IPS DF 6.9 (cell line): ENCODE measurements at places on chromosomes 4 and X.
A peak's percentile ranks its signal among the peaks of the same experiment; 100 is the strongest.

GRCh38 chr4:105150503-105150902 is 3.8 kb downstream of the TET2 start:
- peaks cover 19% of the 10 kb centered on the region; the same call in 1 of the 2 replicates for H3K27me3 ChIP-seq
- DNase-seq, result no peak
- H3K27ac ChIP-seq, result no peak overlapping the region
- H3K4me1 ChIP-seq, result no peaks in the 10 kb centered on the region
- H3K36me3 ChIP-seq, result no peaks in the 10 kb centered on the region

DNA sequence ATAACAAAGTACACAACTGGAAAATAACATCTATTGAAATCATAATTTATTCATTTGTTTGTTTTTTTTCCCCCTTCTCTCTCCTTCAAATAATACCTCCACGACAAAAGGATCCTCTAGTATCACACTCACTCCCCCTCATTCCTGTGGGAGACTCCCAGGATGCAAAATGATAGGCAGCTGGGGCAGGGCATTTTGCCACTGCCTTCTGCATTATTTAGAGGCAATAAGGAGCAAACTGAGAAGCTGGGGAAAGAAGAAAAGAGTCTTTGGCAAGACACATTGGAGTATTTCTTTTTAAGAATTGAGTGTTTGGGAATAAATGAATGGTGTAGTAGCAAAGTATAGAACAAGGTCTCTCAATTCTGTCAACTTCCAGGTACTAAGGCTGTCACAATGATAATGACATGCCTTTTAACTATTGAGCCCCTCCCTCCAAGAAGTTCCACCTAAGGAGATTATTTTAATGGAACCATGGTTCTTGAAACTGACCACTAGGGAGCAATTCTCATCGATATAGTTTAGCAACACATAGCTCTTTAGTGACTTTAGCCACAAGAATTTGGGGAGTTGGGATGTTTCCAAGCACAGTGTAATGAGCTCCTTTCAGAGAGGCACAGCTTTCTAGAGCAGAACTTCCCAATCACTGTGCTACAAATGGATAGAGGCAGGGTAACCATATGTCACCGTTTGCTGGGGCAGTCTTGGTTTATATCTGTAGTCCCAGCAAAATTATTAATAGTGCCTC is 303.3 kb downstream of the FRMPD4 start:
- H3K4me3 ChIP-seq, result no peak overlapping the region
- H3K36me3 ChIP-seq, result no peaks in the 10 kb centered on the region
- no peak for DNase-seq
- no peak overlapping the region for H3K27ac ChIP-seq

GRCh38 chrX:68698942-68699341 is 51.5 kb downstream of the STARD8 start:
- H3K4me1 ChIP-seq, result peaks cover 1% of the 10 kb centered on the region; the same call in 1 of the 2 replicates
- no peaks in the 10 kb centered on the region for H3K27me3 ChIP-seq
- H3K27ac ChIP-seq, result no peak overlapping the region

GRCh38 chr4:84579403-84579776 is 3.5 kb upstream of the CDS1 start:
- DNase-seq, result no peak
- no peaks in the 10 kb centered on the region; the same call in 1 of the 2 replicates for H3K27me3 ChIP-seq
- H3K4me1 ChIP-seq, result peaks cover 3% of the 10 kb centered on the region; the same call in 1 of the 2 replicates
- H3K4me3 ChIP-seq, result no peak overlapping the region
- no peak overlapping the region for H3K27ac ChIP-seq
- H3K36me3 ChIP-seq, result no peaks in the 10 kb centered on the region

DNA sequence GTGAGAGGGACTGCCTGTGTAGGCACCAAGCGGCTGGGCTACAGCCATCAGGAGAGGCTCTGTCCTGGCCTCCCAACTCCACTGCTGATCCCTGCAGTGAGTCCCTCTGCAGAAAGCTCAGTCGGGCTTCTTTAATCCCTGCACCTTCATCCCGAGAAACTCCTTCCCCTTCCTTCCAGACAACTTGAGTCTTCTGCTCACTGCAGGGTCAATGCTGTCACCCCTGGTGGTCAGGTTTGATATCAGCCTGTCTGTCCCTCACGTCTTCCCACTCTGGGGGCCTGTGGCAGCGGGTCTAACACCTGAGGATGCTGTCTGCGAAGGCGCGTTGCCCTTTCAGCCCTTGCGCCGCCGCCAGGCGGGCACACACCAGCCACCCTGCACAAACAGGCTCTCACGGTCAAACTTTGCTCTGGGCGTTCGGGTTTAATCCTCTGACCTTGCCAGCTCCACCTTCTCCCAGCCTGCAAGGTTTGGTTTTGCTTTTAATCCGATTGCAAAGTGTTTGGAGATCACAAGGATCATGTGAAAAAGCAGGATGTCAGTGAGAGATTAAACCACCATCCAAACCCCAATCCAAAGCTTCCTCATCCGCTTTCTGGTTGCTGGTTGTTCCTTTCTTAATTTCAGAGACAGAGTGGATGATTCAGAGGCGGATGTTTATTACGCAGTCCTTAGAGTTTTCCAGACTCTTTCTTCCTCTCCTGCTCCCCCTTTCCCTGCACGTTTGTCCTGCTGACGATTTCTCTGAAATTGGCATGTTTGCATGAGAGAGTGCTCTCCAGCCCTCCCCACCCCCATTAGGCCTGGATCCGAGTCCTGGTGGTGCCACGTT is 74.8 kb upstream of the SLC34A2 start:
- peaks cover under 1% of the 10 kb centered on the region; the same call in 1 of the 2 replicates for H3K4me1 ChIP-seq
- H3K4me3 ChIP-seq, result no peak overlapping the region
- no peaks in the 10 kb centered on the region for H3K27me3 ChIP-seq
- no peaks in the 10 kb centered on the region for H3K36me3 ChIP-seq
- H3K27ac ChIP-seq, result no peak overlapping the region

GRCh38 chr4:2272828-2273120 is 10.9 kb upstream of the MXD4 start:
- H3K27me3 ChIP-seq, result no peaks in the 10 kb centered on the region
- H3K36me3 ChIP-seq, result no peaks in the 10 kb centered on the region
- H3K4me1 ChIP-seq, result peaks cover 4% of the 10 kb centered on the region; the same call in 1 of the 2 replicates
- no peak overlapping the region for H3K27ac ChIP-seq
- DNase-seq, result no peak

DNA sequence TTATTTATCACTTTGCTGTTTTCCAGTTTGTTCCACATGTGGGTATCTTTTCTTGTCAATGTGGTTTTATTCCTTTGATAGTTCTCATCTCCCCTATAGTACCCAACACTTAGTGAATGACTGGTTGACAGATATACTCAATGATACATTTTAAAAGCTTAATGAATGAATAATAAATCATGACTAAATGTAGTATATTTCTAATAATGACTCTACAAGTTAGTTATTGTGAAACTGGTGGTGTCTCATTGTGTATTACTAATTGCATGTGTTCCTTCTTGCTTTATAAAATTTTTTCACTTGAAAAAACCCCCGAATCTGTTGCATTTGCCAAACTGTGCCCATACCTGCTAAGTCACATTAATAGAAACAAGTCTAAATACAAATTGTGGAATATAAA is 95.4 kb downstream of the MBNL3 start:
- H3K4me3 ChIP-seq, result no peak overlapping the region
- H3K27me3 ChIP-seq, result no peaks in the 10 kb centered on the region
- H3K4me1 ChIP-seq, result no peaks in the 10 kb centered on the region
- no peak for DNase-seq

DNA sequence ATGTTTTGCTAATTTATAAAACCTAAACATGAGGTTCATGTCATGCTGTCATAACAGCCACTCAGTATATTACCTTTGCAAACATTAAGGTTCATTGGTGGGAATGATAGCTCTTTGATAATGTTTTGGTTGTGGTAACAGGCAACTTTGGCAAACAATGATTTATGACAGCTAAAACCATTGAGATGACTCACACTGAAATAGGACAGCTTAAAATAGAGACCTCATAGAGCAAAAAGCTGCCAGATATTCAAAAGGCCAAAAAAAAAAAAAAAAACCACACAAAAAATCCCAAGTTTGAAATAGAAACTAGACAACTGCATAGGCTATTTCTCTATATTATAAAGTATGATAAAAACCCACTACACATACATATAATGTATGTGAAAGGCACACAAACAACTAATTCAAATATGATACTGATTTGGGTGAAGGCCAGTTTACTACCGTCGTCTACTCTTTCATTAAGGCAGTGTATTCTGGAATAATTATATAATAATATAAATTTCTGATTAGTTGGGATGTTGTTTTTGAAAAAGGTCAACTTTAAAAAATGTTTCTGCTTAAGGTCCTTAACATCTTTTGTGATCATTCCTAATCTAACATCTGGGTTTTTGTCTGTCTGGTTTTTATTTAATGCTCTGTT is 646.0 kb upstream of the PITX2 start:
- no peaks in the 10 kb centered on the region for H3K36me3 ChIP-seq
- H3K27me3 ChIP-seq, result no peaks in the 10 kb centered on the region
- no peak for DNase-seq
- no peak overlapping the region for H3K4me3 ChIP-seq
- no peak overlapping the region for H3K27ac ChIP-seq
- peaks cover under 1% of the 10 kb centered on the region; the same call in 1 of the 2 replicates for H3K4me1 ChIP-seq

DNA sequence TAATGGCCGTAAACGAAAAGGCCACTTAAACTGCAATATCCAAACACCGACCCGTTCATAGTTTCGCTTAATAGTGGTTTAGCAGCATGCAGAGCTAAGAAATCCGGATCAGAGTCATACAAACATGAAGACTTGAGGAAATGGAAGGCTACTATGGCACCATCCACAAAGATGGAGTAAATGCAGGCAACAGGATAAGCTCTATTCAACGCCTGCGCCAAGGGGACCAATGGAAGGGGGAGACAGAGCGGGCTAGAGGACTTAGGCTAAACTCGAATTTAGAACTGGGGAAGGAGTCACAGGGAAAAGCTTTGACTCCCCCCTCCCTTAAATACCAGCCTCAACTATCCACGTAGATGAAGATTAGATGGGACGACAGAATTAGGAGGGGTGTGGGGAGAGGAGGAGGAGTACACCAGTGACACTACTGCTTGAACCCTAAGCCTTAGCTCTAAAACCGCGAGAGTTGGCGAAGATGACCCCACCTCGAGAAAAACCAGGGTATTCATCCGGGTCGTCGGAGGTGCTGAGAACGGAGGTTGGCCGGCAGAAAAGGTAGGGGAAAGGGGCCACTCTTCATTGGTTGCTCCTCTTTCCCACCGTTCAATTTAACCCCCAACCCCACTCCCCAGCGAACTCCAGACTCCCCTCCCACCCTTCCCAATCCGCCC is 3.5 kb downstream of the HUWE1 start:
- DNase-seq, result no peak
- no peaks in the 10 kb centered on the region; the same call in 1 of the 2 replicates for H3K4me1 ChIP-seq
- no peaks in the 10 kb centered on the region for H3K27me3 ChIP-seq
- peak overlapping the region; percentile 77 for H3K4me3 ChIP-seq
- H3K36me3 ChIP-seq, result no peaks in the 10 kb centered on the region

DNA sequence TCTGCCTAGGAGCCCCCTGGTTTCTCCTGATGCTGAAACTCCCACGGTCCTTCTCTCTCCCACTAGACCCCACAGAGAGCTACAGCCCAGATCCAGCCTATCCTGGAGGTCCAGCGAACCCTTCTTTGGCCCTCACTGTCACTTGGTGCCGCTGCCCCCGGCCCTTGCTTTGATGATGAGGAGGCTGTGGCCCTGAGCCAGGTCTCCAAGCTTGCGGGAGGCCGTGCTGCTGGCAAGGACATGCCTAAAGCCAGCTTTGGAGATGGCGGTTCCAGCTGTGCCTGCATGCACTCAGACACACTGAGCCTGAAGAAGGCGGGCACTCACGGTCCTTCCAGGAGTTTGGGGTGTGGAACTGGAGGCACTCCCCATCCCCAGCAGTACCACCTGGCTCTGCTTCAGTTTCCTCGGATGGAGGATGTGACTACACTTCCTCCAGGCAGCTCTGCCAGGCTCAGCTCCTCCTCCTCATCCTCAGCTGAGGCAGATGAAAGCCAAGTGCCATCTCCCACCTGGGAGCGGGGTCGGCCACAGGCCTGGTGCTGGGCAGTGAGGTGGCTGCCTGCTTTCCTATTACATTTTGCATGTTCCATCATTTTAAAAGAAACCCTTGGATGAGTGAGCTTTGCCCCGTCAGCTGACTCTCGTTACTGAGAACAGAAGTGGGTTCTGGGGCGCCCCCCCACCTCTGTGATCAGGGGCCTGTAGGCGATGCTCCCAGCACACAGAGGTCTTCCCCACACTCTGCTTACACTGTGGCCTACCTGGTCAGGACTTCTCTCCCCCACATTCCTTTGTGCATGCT is 9.0 kb downstream of the TNIP2 start:
- H3K4me3 ChIP-seq, result no peak overlapping the region
- no peak overlapping the region for H3K27ac ChIP-seq
- no peak for DNase-seq
- no peaks in the 10 kb centered on the region; the same call in 1 of the 2 replicates for H3K4me1 ChIP-seq

DNA sequence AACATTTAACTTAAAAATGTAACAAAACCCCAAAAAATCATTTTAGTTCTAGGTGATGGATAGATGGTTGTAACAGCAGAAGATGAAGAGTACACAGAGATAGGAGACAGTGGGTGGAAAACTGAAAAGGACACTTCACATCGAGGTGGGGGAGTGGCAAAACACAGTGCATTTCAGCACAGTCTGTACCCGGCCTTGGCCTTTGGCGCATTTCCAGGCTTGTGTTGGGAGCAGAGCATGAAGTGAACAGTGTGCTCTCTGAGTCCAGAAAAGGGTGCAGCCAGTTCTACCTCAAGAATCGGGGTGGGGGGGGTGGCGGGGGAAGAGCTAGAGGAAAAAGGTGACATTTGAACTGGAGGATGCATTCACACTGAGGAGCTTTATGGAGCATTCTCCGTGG is 4.3 kb downstream of the TSPYL2 start:
- H3K36me3 ChIP-seq, result peaks cover 6% of the 10 kb centered on the region; the same call in 1 of the 2 replicates
- no peaks in the 10 kb centered on the region for H3K27me3 ChIP-seq
- no peak overlapping the region for H3K4me3 ChIP-seq
- no peak for DNase-seq
- no peaks in the 10 kb centered on the region; the same call in none of the 2 replicates for H3K4me1 ChIP-seq
- H3K27ac ChIP-seq, result no peak overlapping the region

DNA sequence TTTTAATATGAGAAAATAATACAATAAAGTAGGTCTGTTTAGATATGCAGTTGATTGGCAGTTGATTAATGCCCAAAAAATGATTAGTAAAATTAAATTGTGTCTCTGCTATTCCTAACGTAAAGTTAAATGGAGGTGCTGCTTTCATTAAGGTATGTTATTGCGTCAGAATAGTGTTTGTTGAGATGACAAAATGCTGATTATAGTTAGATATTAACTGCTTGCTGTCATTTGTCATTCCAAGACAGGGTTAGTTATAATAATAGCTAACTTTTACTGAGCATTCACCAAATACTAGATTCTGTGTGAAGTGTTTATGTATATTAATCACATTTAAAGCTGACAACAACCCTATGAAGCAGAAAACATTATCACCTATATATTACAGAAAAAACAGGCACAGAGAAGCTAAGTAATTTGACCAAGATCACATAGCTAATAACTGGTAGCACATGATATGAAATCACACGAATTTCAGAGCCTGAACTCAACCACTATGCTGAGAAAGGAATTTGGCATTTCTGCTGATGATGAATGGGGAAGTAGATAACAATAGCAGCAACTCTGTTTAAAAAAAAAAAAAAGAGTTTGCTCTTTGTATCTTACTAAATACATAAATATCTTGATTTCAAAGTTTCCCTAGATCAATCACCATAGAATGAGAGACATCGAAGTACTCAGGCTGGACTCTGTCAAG is 59.7 kb upstream of the WDR44 start:
- no peaks in the 10 kb centered on the region for H3K27me3 ChIP-seq
- H3K4me3 ChIP-seq, result no peak overlapping the region
- no peak overlapping the region for H3K27ac ChIP-seq

- no peak overlapping the region for H3K4me3 ChIP-seq
- no peaks in the 10 kb centered on the region; the same call in 1 of the 2 replicates for H3K4me1 ChIP-seq
- no peak overlapping the region for H3K27ac ChIP-seq
- H3K27me3 ChIP-seq, result no peaks in the 10 kb centered on the region
- no peak for DNase-seq
Observed at GRCh38 chr4:1559896-1560650, 124.0 kb downstream of the FAM53A start.

- H3K27ac ChIP-seq, result no peak overlapping the region
- H3K4me3 ChIP-seq, result no peak overlapping the region
- no peaks in the 10 kb centered on the region for H3K36me3 ChIP-seq
- no peaks in the 10 kb centered on the region; the same call in 1 of the 2 replicates for H3K27me3 ChIP-seq
Observed at GRCh38 chrX:134183665-134184064, 53.3 kb upstream of the CCDC160 start.
